ENCODE measurements at places on chromosomes 4 and X.

DNA sequence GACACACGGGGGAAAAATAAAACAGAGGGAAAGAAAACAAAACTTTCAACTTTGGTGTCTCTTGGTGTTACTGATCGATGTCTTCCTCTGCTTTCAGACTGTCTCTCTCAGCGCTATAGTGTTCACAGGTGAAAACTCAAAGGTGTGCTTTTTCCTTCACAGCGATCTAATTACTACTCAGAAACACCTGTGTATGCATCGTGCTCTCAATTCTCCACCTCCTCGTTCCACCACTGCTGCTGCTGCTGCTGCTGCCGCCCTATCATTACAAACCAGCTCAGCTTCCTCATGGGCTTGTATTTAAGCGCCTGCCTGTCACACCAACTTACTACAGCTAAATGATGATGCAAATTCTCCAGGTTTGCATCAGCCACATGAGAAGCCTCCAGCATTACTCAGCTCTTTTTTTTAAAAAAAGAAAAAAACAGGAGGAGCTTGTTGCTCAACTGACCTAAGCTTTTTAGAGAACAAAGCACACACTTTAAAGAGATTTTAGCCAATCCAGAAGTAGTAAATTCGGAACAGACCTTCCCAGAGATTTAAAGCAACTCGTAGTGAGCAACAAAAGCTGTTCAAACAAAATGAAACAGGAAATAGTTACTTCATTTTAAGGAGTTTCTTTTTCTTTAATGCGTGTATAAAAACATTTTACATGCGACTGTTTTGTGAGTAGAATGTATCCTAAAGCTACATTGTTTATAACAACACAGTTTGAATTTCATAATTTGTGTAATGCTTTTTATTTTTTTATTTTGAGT, at the start of gene SLC7A11:
TSS of gene SLC7A11 (minus strand) at position 274 of the 758 bp plus-strand sequence. CDS start 280 bp downstream, outside the sequence.
- DNase-seq: no peak

DNA sequence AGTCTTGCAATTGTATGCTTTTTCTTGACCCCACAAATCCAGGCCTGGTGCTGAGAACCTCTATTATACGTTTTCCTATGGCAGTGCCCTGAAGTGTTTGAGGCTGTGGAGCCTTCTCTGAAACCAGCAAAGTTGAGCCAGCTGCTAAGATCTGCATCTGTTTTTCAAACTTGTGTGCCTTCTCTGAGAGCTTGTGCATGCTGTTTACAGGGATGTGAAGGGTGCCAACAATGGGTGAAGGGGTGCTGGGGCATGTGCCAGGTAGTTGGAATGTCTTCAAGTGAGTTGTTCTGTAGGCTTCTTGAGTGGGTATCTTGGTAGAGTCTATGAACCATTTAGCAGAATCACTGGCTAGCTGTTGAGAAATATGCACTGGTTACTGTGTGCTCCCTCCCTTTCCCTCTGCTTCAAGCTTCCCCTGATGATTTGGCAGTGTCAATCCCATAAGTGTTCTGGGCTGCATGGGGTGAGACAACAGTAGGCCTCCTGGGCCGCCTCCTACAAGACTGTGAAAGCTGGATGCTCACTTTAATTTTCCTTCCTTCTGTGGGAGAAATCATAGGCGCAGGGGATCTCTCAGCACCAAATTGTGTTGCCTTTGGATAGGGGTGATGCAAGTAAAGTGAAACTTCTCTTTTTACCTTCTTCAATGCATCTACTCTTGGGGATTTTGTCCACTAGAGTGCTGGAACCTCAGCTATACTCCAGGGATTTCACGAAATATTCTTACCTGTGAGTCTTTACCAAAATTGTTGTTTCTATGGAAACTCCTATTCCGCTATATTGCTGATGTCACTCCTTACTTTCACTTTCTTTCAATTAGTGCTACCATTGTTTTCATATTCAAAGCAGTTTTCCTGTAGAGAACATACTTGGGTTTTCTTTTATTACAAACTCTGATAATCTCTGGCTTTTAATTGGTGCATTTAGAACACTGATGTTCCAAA, 30.0 kb downstream of the ITM2A start:
- DNase-seq: no peak

DNA sequence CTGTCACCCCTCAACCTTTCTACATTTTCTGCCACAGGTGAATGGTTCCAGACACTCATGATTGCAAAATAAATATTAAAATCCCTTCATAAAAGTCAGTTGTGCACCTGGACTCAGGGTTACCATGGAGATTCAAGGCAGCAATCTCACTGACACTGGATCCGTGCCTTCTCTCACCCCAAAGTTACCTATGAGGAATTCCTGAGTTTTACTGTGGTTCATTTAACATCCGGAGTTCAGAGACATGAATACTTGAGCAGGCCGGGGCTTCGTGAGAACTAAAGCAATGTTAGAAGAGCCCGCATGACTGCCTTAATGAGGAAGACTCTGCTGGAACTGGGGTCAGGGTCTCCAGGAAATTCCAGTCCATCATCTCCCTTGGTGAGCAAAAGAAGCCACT, 12.5 kb upstream of the CLNK start:
- no peak for DNase-seq

DNA sequence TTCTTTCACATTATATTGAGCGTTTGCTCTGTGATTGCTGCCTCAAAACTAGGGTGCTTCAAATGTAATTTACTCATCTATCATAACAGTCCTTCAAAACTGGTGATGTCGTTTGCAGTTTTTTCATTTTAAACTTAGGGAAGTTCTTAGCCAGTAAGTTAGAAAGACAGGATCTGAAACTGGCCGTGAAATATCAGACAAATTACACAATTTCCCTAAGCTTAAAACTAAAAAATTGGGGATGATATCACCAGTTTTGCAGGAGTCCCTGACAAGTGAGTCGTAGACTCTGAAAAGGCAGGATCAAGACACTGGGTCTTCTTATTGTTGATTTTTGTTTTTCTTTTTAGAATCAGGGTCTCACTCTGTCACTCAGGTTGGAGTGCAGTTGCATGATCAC, 44.8 kb downstream of the MOB1B start:
- no peak for DNase-seq

GRCh38 chr4:81930506-81931238, 443.1 kb downstream of the HNRNPD start:
- DNase-seq: no peak

- DNase-seq: no peak
Measured at GRCh38 chr4:73729534-73730165, 10.7 kb upstream of the CXCL8 start.

- DNase-seq: no peak
Measured at GRCh38 chr4:41656572-41657520, 91.7 kb downstream of the PHOX2B start.

DNA sequence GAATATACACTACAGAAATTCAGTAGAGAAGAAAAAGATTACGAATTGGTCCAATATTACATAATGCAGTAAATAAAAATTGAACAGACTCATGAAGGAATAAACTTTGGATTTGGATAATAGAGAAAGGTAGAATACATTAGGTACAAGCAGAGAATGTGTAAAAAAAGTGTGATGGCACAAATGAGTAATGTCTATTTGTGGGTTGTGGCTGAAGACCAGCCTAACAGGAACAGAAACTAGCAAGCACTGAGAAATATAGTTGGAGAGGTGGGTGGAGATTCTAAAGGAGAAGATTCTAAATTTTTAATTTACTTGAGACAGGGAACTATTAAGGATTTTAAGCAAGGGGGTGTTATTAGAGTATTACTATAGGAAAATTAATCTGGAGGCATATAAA, 15.2 kb upstream of the CLOCK start:
- no peak for DNase-seq

GRCh38 chr4:116343809-116344208, 741.6 kb downstream of the TRAM1L1 start:
- DNase-seq: no peak

- DNase-seq: no peak
Measured at GRCh38 chr4:4981427-4981826, 37.8 kb downstream of the CYTL1 start.

DNA sequence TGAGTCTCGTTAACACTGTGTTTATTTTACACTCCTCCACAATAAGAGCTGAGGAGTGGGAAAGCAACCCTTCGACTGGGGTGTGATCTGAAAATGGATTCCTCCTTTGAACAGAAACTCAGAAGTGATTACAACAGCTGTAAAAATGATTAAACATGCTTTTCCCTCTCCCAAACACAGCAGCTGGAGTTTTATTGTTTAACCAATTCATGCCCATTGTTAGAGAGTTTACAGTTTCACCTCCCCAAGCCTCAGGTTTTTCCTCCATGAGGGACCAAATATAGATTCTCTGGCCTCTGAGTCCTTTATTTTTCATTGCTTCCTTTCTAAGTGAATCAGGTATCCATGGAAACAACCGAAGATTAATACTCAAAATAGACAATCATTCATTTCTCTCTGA, 263.0 kb upstream of the TAPT1 start:
- DNase-seq: no peak

GRCh38 chrX:47625365-47625764, 4.4 kb downstream of the CFP start:
- no peak for DNase-seq

- no peak for DNase-seq
Measured at GRCh38 chrX:7158468-7158990, 10.6 kb upstream of the PUDP start.

GRCh38 chr4:129248621-129249020, 152.7 kb downstream of the C4orf33 start:
- no peak for DNase-seq

DNA sequence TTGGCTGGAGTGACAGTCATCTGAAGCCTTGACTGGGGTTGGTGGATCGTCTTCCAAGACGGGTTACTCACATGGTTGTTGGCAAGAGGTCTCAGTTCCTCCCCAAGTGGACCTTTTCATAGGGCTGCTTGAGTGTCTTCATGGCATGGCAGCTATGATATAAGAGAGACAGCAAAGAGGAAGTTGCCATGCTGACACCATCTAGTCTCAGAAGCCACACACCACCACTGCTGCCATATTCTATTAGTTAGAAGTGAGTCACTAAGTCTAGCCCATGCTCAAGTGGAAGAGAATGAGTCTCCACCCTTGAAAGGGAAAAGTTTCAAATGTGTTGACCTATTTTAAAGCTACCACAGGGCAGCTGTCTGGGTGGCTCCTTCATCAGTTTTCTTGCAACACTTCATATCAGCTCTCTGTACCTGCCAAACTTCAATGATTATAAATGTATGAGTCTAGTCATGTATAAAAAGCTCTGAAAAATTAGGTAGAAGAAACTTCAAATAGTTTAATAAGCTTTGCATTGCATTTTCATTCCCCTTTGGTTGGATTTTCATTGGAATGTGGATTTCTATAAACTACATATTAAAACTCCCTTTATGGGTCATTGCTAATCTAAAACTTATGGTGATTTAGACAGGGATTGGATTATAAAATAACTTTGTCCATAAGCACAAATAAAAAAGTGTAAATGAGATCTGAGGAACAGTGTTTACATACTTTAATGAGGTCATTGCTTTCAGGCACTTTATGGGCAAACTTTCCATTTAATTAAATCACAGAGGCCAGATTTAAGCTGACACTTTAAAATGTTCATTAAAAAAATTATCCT, 68.0 kb upstream of the ATXN3L start:
- no peak for DNase-seq

DNA sequence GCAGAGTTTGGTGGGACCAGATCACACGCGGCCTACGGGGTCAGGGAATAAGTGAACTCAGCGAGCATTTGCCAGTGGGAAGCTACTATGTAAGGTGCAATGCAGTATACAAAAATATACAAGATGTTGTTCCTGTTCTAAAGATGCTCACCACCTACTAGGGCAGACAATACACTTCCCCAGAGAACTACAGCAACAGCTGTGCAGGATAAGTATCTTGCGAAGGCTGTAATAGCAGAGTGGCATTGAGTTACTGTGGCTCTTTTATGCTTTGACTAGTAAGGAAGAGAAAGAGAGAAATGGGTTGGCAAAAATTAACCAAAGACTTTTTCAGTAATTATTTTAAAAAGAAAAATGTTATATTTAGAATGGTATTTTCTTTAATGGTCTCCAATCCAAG, 61.2 kb downstream of the CDS1 start:
- no peak for DNase-seq

DNA sequence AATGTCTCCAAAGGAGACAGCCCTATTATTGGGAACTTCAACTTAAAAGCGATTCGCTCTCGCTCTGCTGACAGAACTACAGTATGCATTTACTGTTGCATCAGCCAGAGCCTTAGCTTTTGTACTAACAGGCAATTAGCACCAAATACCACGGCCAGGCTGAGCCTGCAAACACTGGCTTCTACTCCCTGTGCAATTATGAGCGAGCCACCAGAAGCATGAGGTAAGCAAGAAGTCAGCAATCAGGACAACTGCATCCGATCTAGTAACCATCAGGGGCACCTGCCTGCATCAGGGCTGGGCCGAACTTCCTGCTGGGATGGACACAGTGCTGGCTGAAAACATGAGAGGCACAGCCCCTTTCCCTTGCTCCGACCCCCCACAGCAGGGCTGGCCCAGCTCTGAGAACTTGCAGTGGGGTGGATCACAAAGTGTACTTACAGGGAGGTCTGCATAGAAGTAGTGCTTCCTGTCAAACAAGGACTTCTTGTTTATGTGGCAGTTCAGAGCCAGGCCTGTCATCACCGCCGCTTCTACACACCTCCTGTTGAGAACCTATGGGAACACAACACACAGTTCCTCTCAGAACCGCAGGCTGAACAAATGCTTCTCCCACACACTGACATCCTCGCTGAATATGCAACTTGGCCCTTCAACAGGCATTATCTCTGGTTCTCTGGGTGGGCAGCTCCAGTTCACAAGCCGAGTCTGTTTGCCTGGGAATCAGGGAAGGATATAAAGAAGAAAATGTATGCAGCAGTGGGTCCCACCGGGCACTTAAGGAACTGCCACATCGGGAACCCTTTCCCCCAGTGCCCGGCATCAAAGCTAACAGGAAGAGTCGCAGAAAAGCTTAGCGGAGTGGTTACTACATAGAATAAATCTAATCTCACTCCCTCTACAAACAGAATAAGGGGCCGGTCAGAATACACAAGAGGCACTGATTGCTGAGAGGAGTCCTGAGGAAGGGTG, 41.5 kb downstream of the GATB start:
- DNase-seq: no peak

GRCh38 chr4:47359891-47360290, 103.6 kb downstream of the COMMD8 start:
- no peak for DNase-seq

DNA sequence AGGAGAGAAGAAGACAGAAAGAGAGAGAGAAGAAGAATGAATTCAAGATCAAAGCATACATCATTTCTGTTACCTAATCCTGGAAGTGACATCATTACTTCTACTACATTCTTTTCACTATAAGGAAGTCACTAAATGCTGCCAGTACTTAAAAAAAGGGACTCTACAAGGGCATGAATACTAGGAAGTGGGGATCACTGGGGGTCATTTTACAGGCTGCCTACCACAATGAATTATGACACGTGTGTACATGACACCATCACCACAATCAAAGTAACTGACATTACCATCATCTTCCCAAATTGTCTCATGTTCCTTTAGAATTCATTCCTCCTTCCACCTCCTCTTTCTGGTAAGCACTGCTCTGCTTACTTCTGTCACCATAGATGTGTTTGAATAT, 227.0 kb downstream of the CPE start:
- no peak for DNase-seq

GRCh38 chr4:151389311-151389710, 19.7 kb upstream of the FHIP1A start:
- no peak for DNase-seq

All from activated T-helper 9 cell treated with anti-CD3 and anti-CD28 coated beads, Interleukin-2, amount 50 U/mL, for 16 hours (primary cell).